ENCODE measurements at places on chromosomes 5 and 9.

GRCh38 chr5:81247441-81247972, 14.4 kb downstream of the CKMT2 start:
- DNase-seq: no peak

GRCh38 chr5:83118976-83119375, 41.6 kb downstream of the XRCC4 start:
- DNase-seq: no peak

DNA sequence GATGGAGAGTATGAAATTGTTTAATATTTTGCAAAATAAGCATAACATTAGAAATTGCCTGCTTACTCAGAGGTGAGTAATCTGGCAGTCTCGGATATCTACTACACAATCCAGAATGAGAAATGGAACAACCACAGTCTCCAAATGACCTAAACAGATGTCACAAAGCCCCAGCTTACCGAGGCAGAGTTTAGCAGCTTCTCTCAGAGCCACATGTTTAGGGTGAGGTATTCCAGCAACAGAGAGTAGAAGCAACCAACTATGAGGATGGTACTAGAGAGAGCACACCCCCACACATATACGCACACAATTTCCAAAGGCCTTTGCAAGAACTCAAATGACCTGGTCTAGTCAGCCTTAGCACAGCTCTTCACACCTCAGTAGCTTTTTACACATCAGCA, 122.7 kb upstream of the LPAR1 start:
- no peak for DNase-seq

DNA sequence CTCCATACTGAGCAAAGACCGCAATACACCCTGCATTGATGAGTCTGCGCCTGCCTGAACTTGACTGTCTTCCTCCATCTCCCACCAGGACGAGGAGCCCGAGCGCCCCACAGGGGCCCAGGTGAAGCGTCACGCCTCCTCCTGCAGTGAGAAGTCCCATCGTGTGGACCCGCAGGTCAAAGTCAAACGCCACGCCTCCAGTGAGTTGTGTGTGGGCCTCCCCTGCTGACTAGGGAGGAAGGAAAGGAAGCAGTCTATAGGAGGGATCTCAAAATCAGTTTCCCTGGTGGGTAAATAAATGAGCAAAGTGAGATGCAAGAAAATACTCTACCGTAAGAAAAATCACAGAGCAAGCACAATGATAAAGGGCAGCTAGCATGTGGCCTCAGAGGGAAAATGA, 22.8 kb upstream of the GRPEL2 start:
- no peak for DNase-seq

- no peak for DNase-seq
These were observed 23.4 kb downstream of the DMRTA1 start for GRCh38 chr9:22469928-22470544.

- DNase-seq: peak; percentile 39
These were observed 84.5 kb downstream of the ACER2 start for GRCh38 chr9:19493174-19493811.

- no peak for DNase-seq
These were observed at the start of gene DMRT2 for GRCh38 chr9:1050125-1050895. Gene DMRT2, plus strand, starts transcription at chr9:1050357. Its CDS starts 1,257 bp downstream, at chr9:1051614.

- DNase-seq: no peak
These were observed 109.1 kb downstream of the CDH10 start for GRCh38 chr5:24535646-24536045.

DNA sequence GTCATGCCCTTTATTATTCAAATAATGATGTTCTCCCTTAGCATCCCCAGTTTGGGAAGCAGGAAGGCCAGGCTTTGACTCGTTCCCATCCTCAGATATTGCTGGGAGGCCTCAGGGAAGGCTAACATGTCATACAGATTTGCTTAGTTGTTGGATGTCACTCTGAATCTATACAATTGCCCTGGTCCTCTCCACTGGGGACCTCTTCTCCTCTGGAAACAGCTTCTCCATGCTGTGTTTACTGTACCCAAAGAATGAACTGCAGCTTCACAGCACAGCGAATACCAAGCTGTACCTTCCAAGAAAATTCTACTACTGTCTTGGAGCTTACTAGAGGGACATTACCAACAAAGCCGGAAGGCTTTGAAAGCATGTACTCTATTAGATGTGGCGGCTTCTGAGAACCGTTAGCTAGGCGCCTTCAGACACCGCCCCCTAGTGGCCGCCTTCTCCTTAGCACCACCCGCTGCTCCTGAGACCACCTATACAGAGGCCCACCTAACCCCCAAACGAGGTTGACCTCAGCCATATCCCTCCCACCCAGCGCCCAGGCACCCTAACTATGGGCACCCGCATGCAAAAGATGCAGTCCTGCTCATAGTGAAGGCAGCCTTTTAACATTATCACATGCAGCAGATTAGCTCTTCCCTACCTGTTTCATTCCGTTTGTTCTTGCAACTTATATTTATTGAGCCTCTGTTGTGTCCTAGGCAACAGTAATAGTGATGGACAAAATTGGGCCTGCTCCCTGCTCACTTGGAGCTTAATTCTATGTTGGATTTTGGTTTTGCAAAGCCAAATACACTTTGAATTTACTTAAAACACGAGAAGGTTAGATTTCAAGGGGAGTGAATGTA, 34.9 kb upstream of the FOXI1 start:
- DNase-seq: peak; percentile 14

GRCh38 chr9:79164406-79164805, 407.4 kb upstream of the TLE4 start:
- DNase-seq: no peak

- DNase-seq: no peak
These were observed 71.1 kb downstream of the MAPKAP1 start for GRCh38 chr9:125635888-125636287.

- no peak for DNase-seq
These were observed 351.8 kb downstream of the EBF1 start for GRCh38 chr5:158747816-158748432.
